ENCODE measurements at places on chromosomes 2 and 18.

GRCh38 chr18:48539406-48540250 lies 797 bp downstream of the CTIF start:
- DNase-seq = no peak

DNA sequence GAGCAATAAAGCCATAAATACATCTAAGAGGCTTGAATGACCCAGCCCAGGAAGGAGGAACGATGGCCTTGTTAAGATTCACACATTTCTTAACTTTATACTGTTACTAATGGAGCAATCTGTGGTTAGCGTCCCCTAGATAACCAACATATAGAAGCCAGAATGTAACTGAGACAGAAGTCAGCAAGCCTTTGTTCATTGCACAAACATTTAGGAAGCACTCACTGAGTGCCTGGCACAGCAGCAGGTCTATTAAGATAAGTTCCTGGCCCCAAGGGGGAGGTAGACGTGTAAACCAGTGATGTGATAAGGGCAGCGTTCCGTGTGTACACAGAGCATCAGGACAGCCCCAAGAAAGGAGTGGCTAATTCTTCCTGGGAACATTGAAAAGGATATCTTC lies 63.6 kb upstream of the ATL2 start:
- no peak for DNase-seq

- DNase-seq = no peak
Measured at GRCh38 chr18:35982409-35983114, 10.1 kb downstream of the RMP24 start.

DNA sequence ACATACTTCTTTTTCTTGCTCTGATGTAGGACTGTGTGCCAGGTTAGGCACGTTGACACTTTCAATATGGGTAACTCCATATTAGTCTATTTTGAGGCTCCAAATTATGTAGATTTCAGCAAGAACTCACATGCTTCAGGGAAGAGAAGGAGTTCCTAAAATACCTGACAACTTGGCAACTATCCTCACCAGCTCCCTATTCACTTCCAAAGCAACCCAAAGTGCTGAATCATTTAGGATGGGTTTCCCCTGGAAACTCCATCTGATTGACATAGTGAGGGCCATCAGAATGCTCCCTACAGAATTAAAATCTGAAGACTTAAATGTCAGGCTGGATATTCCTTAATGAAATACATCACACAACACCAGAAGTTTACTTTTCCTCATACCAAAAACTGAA lies 32.5 kb upstream of the NFU1 start:
- no peak for DNase-seq

DNA sequence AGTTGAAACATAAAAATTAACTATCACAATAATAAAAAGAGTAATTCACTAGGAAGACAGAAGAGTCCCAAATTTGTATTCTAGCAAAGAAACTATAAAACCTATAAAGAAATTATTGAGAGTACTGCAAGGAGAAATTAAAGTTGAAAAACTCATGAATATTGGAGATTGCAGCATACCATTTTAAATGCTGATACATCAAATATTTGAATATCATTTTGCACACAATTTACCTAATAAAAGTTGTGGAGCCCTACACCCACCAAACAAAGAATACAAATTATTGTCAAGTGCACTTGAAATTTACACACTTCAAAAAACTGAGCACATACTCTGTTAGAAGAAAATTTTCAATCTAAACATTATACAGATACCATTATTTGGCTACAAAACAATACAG lies 531.6 kb upstream of the SMIM21 start:
- no peak for DNase-seq

DNA sequence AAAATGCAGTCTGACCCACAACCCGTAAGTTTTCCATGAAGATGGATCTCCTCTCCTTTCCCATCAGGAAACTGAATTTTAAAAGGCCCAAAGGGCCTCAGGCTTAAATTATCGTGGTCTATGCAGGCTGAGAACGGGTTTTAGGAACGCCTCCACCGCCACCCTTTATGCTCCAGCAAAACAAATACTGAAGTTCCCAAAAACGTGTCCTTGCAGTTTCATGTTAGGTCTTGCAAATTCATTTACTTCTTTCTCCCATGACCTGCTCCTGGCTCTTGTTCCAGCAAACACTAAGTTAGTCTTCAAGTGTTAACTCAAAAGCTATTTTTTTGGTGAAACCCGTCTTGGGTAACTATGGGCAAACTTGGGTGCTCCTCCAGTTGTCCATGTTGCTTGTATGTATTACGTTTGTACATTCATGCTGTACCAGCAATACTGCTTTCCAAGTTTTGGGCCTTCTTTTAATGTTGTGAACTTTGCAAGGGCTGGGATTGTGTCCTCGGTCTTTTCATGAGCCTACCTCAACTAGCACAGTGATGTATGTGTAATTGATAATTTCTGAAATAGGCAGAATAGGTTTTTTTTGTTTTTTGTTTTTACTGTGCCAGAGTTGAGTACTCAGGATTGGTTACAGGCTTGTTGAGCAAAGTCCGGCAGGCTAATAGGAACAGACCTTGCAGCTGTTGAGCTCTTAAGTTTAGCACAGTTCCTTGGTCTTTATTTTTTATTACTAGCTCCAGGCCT lies 1.8 kb upstream of the RNF149 start:
- no peak for DNase-seq

- DNase-seq = no peak
Measured at GRCh38 chr2:177516824-177517544, 124.4 kb downstream of the AGPS start.

GRCh38 chr18:70221915-70222278 lies 16.4 kb upstream of the RTTN start:
- DNase-seq = no peak

GRCh38 chr2:150156876-150157275 lies 330.6 kb downstream of the RND3 start:
- DNase-seq = no peak

DNA sequence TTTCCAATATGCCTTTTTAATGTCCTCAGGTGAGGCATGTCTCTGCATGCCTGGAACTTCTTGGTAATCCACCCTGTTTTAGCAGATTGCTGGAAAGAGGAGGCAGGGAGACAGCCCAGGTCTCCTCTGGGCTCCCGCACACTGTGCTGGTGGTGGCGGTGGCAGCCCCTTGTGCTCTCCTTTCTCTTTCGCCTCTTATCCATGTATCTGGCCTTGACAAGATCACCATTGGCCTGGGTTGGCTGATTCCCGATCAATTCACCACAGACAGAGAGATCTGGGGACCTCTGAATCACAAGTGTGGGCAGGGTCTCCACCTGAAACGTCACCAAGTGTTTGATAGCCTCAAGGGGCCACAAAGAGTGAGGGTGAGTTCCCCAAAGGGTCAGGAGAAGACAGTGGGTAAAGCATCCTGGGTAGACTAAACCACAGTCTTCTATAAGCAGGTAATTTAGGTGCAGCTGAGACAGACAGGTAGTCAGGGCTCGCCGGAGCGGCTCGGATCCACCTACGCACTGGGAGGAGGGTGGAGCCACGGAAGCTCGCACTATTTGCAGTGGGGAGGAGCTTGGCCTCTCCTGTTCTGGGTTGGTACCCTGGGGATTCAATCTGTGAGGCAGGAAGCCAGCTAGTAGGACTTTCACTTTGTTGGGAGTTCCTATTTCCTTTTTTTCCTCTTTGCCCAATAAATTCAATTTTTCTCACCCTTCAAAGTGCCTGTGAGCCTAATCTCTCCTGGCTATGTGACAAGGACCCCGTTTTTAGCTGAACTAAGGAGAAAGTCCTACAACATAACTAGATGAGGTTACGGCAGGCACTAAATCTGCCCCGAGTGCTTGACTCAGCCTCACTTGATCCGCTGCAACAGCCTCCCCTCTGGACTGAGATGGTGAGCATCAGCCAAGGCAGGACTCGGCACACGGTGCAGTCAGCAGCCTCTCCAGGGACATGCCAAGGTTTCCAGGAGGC lies 57.6 kb downstream of the SLC4A3 start:
- DNase-seq = no peak

DNA sequence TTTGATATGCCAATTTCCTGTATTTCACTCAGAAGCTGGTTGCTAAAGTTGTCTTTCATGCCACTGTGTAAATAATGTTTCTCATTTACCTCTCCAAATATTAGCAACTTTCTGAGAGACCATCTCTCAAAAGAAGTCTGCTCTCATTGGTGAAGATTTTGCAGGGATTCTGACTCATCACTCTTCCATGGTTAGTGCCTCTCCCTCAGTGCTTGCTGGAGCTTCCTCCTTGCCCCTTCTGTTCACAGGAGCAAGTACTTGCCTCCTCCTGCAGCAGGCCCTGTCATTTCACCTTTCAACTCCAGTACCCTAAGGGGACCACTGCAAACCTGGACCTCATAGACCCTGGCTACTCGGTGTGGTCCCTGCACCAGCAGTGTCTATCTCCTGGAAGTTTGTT lies 168.8 kb downstream of the ZNF385B start:
- DNase-seq = no peak

Data from activated T-helper 1 cell treated with anti-CD3 and anti-CD28 coated beads, Interleukin-12 subunit alpha, Interleukin-12 subunit beta, Interleukin-2, Interleukin-4 antibody, amounts not matched to agents 30 ng/mL and 10 ng/mL and 1 ng/mL, durations not matched to agents 14 hours and 24 hours and 36 hours (primary cell).